ENCODE measurements at places on chromosomes 12 and 14.

- no peak for DNase-seq
Measured at GRCh38 chr12:16785524-16785923, 179.6 kb upstream of the LMO3 start.

DNA sequence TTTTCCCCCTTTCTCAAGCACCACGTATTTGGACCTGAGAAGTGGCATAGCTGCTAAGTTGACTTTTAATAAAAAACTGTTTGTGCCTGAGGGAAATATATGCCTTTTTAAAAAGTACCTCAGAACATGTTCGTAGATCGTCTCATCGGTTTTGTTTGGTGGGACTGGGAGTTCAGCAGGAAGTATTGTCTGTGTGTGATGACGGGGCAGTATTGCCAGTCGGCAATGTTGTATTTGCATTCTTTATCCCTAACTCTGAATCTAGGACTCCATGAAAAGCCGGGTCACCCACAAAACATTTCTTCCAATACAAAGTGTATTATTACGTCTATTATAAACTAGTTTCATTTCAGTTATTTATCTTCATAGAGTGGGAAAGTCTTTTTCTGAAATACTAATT is 19.7 kb upstream of the FGD4 start:
- no peak for DNase-seq

- no peak for DNase-seq
Measured at GRCh38 chr14:98008381-98009113, 1211.4 kb downstream of the VRK1 start.

- peak; percentile 26 for DNase-seq
Measured at GRCh38 chr14:100406505-100407131, 83.5 kb downstream of the SLC25A47 start.

DNA sequence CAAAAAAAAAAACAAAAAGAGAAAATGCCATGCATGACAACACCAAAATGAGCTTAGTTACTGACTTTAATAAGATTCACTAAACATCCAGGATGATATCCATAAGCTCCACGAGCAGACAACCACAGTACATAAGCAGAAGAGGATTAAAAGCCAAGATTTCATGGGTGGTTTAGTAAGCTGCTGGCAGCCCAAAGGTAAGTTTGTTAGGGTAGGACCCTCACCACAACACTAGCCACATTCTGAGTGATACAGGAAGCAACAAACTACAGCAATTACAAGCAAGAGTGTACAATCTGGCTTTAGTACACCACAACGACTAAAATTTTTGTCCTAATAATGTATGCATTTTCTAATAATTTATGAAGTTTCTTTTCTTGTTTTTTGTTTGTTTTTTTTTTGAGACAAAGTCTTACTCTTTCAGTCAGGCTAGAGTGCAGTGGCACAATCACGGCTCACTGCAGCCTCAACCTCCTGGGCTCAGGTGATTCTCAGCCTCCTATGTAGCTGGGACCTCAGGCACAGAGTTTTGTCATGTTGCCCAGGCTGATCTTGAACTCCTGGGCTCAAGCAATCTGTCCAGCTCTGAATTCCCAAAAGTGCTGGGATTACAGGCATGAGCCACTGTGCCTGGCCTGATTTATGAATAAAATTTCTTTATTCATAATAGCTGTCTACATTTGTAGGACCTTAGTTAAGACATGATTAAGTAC is 221.4 kb downstream of the MED13L start:
- no peak for DNase-seq

DNA sequence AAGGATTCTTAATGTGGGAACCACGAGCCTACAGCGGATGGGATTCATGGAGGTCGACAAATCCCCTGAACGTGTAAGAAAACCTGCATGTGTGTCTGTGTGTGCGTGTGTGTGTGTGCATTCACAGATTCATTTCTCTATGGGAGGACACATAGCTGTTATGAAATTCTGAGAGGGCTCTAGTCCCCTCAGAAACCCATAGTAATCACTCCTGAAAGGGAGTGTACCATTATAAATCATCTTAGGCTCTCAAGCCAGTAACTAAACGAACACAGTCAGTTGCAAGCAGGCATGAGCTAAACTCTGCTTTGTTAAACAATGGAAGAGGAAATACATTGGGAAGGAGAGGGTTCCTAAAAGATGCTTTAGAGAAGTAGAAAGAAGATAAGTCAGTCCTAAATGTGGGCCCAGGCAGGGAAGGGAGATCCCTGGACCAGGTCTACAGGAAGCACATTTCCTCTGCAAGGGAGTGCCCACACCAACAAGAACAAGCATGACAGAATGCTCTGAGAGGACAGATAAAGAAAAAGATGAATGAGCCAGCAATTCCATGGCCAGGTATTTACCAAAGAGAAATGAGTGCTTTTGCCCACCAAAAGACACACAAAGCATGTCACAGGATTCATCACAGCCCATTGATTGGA is 91.3 kb downstream of the ITPR2 start:
- no peak for DNase-seq

DNA sequence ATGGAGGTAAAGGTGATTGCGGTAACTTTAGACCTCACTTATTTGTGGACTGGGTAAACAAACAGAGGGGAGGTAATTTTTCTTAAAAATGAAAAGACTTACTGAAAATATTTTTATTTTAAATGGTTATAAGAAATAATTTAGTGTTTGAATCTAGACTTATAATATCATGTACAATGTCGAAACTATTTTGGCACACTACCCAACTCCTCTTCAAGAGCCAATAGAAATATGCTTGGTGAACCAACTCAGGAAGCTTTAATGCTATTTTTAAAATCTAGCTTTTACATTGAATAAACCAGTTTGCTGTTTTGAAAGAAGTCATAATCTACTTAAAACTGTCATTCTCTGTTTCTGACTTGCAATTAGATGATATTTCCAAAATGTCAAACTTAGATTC is 175.8 kb upstream of the NPAS3 start:
- DNase-seq = no peak

- DNase-seq = no peak
Measured at GRCh38 chr12:64019101-64019500, 174.6 kb downstream of the SRGAP1 start.

GRCh38 chr12:107992029-107992428 is 137.1 kb upstream of the WSCD2 start:
- no peak for DNase-seq

DNA sequence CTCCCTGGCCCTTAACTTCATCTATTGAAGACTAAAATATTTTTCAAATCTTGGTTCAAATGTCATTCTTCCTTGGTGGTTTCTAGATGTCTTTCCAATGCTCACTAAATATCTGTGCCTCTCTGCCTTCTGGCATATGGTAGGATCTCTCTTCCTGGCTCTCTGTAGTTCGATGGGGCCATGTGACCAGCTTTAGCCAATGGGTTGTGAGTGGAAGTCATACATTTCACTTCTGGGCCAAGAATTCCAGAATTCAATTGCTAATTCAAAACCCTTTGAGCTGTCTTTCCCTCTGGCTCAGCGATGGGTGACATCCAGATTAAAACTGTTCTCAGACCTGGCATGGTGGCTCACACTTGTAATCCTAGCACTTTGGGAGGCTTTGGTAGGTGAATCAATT is 25.8 kb upstream of the CTDSP2 start:
- DNase-seq = no peak

Measured in stimulated activated CD8-positive, alpha-beta memory T cell treated with anti-CD3 and anti-CD28 coated beads, Interleukin-4, amount 100 ng/mL, for 24 hours (primary cell).